Upper lobe of left lung (tissue), 6 donors: ENCODE measurements at places on chromosomes 12 and 14. TPM values are rescaled to one million over a fixed set of nuclear protein-coding genes. Genes with fewer than 3 reads are reported as not detected.
A peak's percentile ranks its signal among the peaks of the same experiment; 100 is the strongest.

GRCh38 chr14:103803661-103804060, 43.7 kb downstream of the PPP1R13B start:
- H3K36me3 ChIP-seq: no peaks in the 10 kb centered on the region
- H3K4me3 ChIP-seq: no peak overlapping the region
- DNase-seq: no peak
- peaks cover 37% of the 10 kb centered on the region for H3K4me1 ChIP-seq

- no peaks in the 10 kb centered on the region for H3K4me1 ChIP-seq
- H3K36me3 ChIP-seq: no peaks in the 10 kb centered on the region
- no peaks in the 10 kb centered on the region for H3K27me3 ChIP-seq
- no peak overlapping the region for H3K4me3 ChIP-seq
Observed at GRCh38 chr12:76010732-76011458, 20.7 kb downstream of the PHLDA1 start.

DNA sequence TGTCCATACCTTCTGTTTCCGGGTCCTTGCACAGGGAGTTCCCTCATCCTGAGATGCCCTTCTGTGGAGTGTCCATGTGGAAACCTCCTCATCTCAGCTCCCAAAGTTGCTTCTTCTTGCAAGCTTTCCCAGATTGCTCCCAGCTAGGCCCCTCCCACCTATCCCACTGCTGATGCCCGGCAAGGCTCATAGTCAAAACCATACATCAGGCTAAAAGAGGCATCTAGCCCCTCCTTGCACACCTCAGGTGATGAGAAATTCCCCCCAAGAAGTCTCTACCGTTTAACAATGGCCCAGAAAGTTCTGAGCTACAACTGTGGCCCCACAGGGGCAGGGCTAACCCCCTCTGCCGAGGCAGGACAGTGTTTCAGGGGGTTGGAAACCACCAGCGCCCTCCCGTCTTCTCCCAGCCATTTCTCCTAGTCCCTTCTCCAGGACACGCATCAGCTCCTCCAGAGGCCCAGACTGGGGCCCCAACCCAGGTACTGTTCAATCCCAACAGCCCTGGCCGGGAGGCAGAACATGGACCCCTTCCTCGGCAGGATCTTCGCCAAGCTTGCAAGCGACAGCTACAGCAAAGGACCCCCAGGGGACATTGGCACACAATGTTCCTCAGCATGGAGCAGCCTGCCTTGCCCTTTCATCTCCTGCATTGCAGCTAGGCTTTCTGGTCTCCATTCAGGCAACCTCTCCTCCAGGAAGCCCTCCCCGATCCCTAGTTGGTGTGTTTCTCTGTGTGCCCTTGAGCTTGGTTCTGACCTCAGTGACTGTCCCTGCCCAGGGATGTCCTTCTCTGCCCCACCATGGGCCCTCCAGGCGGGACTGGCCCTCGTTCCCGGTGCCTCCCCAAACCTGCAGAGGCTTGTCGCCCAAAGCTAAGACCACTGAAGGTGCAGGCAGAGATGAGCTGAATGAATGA, 4.5 kb upstream of the BEGAIN start:
- H3K27me3 ChIP-seq: peaks cover 18% of the 10 kb centered on the region
- H3K4me1 ChIP-seq: peaks cover 2% of the 10 kb centered on the region
- H3K4me3 ChIP-seq: no peak overlapping the region
- DNase-seq: no peak

DNA sequence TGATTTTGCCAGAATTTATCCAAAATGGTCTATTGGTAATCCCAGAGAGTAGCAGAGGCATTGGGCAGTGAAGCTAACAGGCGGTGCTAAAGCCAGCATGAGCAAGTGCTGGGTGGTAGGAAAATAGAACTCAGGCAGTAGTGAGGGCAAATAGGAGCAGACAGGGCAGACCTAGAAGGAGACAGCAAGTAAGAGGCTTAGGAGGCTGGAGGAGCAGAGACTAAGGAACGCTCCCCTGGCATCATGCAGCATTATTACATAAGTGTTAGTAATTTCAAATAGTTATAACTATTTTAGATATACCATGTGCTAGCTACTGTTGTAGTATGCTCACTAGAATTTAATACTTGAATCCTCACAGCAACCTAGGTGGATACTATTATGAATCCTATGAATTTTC, 128.0 kb upstream of the DNM1L start:
- H3K27me3 ChIP-seq: no peaks in the 10 kb centered on the region
- H3K36me3 ChIP-seq: no peaks in the 10 kb centered on the region
- no peak for DNase-seq
- H3K4me3 ChIP-seq: no peak overlapping the region
- H3K27ac ChIP-seq: no peak overlapping the region

DNA sequence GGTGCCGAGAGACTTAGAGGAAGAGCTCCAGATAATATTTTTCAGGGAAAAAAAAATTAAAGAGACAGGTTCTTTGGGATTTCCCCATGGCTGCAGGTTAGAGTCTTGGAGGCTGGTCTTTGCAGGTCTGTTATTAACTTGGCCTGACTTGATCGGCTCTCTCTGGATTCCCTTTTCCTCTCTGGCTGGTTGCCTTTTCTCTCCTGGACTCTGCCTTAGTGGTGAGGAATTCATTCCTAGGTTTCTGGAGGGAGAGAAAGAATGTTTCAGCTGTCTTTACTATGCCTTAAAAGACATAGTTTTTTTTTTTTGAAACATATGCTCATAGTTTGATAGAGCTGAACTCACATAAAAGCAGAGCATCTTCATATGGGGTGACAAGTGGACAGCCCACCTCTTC, 336.3 kb downstream of the BMP4 start:
- H3K27me3 ChIP-seq: no peaks in the 10 kb centered on the region
- no peak for DNase-seq
- H3K27ac ChIP-seq: no peak overlapping the region
- no peaks in the 10 kb centered on the region for H3K36me3 ChIP-seq
- H3K4me3 ChIP-seq: no peak overlapping the region

DNA sequence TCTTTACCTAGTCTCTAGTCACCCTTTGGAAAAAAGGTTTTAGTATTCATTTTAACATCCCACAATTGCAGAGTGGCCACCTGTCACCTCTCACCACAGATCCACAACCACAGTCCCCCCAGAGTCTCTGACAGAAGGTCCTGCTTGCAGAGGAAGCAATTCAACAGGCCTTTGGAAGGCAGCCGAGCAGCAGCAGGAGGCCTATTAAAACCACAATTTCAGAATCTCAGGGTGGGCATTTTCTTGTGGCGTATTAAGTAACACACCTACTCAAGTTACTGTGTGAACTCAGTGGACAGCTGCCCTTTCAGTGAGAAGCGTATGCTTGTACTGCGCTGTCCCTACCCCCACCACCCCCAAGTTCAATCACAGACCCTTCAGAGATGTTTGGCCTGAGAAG, 234.0 kb upstream of the HMGA2 start:
- no peak overlapping the region for H3K4me3 ChIP-seq
- H3K27me3 ChIP-seq: no peaks in the 10 kb centered on the region
- H3K27ac ChIP-seq: no peak overlapping the region
- no peak for DNase-seq
- no peaks in the 10 kb centered on the region for H3K4me1 ChIP-seq

- H3K4me1 ChIP-seq: no peaks in the 10 kb centered on the region
- no peaks in the 10 kb centered on the region for H3K27me3 ChIP-seq
- no peak for DNase-seq
- H3K27ac ChIP-seq: no peak overlapping the region
- peaks cover 98% of the 10 kb centered on the region for H3K36me3 ChIP-seq
Observed at GRCh38 chr14:75088566-75089373, 19.3 kb downstream of the ZC2HC1C start.

DNA sequence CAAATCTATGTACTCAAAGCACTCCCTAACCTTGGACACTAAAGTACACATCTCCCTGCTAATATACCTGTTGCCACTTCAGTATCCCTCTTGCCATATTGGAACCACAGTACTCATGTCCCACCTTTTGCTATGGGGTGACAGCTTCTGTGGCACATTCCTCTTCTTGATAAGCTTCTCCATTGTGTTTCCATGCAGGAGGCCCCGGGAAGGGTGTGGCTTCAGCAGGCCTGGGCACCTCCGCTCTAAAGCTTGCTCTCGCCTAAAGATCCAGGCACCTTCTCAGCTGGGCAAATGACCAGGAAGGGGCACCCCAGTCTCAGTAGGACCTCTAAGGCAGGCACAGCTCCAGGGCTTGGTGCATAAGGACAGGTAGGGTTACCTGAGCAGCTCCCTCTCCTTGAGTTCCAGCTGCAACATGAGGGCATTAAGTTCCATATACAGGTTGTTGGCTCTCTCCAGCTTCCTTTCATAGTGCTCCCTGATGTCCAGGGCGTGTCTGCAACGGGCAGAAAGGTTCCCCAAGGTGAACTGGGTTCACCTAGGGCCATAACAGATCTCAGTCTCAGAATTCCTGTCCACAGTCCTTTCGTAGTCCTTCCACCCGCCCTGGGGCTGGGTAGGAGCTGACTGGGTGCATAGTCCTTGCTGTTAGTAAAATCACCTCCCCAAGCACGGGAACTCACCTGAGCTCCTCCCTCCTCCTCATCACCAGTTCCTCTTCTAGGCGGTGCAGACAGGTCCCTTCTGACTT, 15.9 kb downstream of the MAP3K12 start:
- no peaks in the 10 kb centered on the region for H3K4me1 ChIP-seq
- no peak overlapping the region for H3K27ac ChIP-seq
- H3K36me3 ChIP-seq: peaks cover 12% of the 10 kb centered on the region
- H3K4me3 ChIP-seq: no peak overlapping the region
- DNase-seq: no peak
- no peaks in the 10 kb centered on the region for H3K27me3 ChIP-seq

DNA sequence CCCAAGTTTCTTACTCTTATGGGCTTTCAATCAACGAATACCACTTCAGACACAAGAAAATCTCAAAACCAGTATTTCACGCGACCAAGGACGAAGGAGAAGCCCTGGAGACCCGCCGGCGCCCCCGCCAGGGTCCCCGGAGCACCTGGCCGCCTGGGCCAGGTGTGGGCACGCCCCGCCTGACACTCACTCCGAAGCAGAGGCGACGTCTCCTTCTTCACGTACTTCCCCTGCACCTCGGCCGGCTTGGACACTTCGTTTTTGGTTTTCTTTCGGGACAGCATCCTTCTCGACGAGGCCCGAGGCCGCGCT, 466 bp downstream of the SAV1 start:
- no peaks in the 10 kb centered on the region for H3K27me3 ChIP-seq
- peaks cover 14% of the 10 kb centered on the region for H3K4me1 ChIP-seq
- peak overlapping the region; percentile 54 for H3K4me3 ChIP-seq

DNA sequence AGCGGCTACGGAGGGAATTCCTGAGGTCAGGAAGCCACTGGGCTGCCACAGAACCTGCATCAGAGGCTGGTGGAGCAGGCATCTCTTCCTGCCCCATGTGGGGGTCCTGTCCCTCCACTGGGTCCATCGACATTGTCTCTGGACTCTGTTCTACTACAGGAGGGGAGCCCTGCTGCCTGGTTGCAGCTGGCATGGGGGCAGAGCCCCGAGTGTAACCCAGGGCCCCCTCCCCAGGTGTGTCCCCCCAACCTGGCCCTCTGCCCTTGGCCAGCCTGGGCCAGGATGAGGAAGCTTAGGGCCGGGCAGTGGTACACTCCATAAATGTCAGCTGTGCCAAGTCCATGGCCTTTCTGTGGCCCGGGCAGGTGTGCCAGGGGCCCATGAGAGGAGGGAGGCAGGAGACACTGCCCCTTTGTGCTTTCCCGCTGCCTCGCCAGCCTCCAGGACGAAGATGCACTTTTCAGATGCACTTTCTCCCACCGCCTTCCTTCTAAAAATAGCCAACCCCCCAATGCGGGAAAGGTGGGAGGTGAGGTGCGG, 4.0 kb upstream of the EXOC3L4 start:
- H3K4me3 ChIP-seq: no peak overlapping the region
- peaks cover 29% of the 10 kb centered on the region for H3K4me1 ChIP-seq
- H3K27me3 ChIP-seq: no peaks in the 10 kb centered on the region
- DNase-seq: no peak
- H3K36me3 ChIP-seq: no peaks in the 10 kb centered on the region

GRCh38 chr12:8950702-8951478, 1.4 kb upstream of the M6PR start:
- peaks cover 37% of the 10 kb centered on the region for H3K4me1 ChIP-seq
- peaks cover under 1% of the 10 kb centered on the region for H3K36me3 ChIP-seq
- H3K27me3 ChIP-seq: no peaks in the 10 kb centered on the region
- DNase-seq: no peak
- H3K27ac ChIP-seq: peak overlapping the region; percentile 98

- DNase-seq: no peak
- peaks cover 29% of the 10 kb centered on the region for H3K4me1 ChIP-seq
- H3K4me3 ChIP-seq: no peak overlapping the region
- H3K36me3 ChIP-seq: no peaks in the 10 kb centered on the region
- no peaks in the 10 kb centered on the region for H3K27me3 ChIP-seq
- no peak overlapping the region for H3K27ac ChIP-seq
Observed at GRCh38 chr12:1737652-1738286, 46.9 kb downstream of the ADIPOR2 start.

- H3K27ac ChIP-seq: no peak overlapping the region
- no peak overlapping the region for H3K4me3 ChIP-seq
- no peaks in the 10 kb centered on the region for H3K4me1 ChIP-seq
- DNase-seq: no peak
Observed at GRCh38 chr12:117582135-117582784, 220.8 kb upstream of the NOS1 start.

GRCh38 chr12:58176296-58176869, 235.0 kb downstream of the ATP23 start:
- no peaks in the 10 kb centered on the region for H3K36me3 ChIP-seq
- H3K27ac ChIP-seq: no peak overlapping the region
- no peaks in the 10 kb centered on the region for H3K27me3 ChIP-seq
- no peak overlapping the region for H3K4me3 ChIP-seq
- no peak for DNase-seq

DNA sequence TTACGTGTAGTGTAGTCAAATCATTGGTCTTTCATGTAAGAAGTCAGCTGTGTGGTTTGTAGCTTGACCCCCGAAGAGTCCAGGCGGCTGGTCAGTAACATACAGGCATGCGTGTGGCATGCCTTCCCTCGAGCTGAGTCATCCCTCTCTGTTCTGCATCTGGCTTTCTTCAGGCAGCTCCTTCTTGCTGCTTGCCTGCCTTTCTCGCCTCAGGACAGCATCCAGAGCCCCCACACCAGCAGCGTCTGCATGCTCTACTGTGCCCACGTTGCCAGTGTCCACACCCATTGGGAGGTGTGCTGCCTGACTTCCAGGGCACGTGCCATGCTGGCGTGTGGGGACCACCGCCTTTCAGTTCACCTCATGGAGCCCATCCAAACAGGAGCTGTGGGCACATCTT, 96.8 kb downstream of the EP400 start:
- peaks cover 91% of the 10 kb centered on the region for H3K36me3 ChIP-seq
- H3K4me3 ChIP-seq: no peak overlapping the region
- no peak overlapping the region for H3K27ac ChIP-seq
- no peaks in the 10 kb centered on the region for H3K27me3 ChIP-seq
- no peak for DNase-seq

DNA sequence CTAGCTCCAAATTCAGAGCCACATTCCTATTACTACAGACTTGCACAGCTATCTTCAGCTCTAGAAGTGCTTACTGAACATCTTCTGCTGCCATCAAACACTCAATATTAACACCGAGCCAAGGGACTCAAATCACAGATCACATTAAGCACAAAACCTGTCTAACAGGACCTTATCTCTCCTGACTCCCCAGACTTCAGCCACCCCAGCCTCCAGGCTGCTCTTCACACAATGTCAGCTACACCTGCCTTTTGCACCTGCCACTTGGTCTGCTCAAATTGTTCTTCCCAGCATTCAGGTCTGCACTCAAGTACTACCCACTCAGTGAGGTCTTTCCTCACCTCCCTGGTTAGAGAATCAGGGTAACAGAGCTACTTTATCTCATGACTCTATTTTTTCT, 57.1 kb downstream of the GALC start:
- H3K4me3 ChIP-seq: no peak overlapping the region
- DNase-seq: no peak
- H3K4me1 ChIP-seq: no peaks in the 10 kb centered on the region

The SMIM41 gene
- 19.2 TPM for total RNA-seq

The COX8C gene
- total RNA-seq: not detected

The GARIN6 gene
- total RNA-seq: not detected

The WNT5B gene
- total RNA-seq: 7.0 TPM

The FAM90A1 gene
- not detected for total RNA-seq

The PLEKHG7 gene
- total RNA-seq: 15.7 TPM
